ENCODE measurements at places on chromosomes 3 and 15.

DNA sequence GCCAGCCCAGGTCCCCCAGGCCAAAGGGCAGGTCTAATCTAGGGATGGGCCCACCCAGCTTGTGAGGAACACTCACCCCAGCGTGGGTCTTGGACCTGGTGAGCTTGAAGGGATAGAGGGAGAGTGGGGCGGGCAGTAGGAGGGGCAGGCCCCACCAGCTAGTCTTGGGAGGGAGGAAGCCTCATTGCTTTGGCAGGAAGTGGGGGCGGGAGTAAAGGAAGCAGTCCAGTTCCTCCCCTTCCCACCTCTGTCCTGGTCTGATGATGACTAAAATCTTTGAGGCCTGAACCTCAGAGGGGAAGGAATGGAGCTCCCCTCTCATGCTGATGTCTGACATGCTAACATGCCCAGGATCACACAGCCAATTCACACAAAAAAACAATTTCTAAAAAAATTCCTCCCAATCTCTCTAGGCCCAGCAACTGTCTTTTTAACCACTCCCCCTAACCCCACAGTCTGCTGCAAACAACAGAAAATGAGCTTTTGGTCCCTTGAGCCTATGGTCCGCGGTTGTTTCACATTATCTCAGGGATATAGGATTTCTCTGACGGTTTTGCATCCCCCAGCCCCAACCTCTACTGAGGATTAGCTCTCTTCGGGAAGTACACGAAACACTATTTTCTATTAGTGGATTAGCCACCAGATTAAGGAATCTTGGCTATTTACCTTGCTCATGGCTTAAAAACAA, 30.7 kb upstream of the DUSP7 start:
- no peak for DNase-seq

DNA sequence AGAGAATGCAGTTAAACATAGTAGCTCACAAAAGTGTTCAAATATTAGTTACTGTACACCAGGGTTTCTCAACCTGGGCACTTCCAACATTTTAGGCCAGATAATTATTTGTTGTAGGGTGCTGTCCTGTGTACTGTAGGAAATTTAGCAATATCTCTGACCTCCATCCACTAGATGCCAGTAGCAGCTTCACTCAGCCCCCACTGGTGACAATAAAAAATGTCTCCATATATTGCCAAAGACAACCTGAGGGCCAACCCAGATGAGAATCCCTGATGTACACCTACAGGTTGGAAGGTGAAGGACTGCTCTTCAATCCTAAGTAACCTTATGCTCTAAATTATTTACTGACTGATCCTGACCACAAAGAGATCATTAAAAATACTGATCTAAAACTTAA, 32.5 kb downstream of the DCUN1D1 start:
- no peak for DNase-seq

DNA sequence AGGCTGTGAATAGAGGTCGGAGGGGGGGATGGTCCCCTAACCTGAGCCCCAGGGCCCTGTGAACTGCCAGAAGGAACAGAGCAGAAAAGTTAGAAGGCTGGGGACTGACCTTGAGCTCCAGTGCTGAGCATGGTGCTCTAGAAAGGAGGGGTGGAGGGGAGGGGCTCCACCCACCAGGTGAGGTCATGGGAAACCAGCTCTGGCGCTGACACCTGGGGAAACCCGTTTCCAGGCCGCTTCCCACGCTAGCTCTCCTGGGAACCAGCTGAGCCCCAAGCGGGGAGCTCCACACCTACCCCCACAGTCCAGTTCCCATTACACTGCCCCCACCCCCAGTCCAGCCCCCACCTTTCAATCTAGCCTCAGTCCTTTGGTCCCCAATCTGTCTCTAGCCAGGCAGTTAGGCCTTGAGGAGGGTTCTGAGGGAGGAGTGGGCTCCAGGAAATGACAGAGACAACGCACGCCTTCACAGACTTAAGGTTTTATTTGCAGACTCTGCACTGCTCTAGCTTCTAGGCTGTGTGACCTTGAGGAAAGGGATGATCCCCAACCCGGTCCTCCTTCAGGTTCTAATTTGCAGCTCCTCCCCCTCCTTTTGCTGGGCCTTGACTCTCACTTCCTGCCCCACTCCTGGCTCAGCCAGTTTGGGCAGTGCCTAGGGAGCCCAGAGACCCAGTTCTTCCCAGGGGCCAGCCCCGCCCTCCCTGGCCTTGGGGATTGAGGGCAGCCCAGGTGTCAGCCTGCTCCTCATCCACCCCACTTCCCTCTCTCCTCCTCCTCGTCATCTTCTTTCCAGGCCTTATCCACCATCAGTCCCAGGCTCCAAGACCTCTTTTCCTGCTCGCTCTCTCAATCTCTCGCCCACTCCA, 2.1 kb downstream of the RHOV start:
- DNase-seq = no peak

GRCh38 chr3:179608931-179609720, 4.5 kb downstream of the NDUFB5 start:
- no peak for DNase-seq

DNA sequence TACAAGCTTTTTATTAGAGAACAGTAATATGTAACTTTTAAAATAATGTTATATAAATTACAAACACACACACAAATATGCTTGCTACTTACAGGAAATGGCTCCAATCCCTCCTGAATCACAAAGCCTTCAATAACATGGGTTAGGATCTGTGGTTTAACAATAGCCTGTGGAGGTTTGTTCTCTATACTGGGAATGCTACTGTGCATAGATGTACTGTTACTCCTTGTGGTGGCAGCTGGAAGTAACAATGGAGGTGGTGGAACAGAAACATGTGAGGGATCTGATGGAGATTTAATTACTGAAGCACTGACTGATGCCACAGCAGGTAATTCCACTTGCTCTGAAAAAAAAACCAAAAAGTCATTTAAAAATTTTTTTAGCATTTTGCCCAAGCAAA, 64.4 kb downstream of the PHC3 start:
- DNase-seq = no peak

- DNase-seq = no peak
These were observed 118.0 kb downstream of the CHSY1 start for GRCh38 chr15:101133751-101134261.

- DNase-seq = peak; percentile 39
These were observed 7.1 kb downstream of the GUCA1C start for GRCh38 chr3:108946292-108947285.

DNA sequence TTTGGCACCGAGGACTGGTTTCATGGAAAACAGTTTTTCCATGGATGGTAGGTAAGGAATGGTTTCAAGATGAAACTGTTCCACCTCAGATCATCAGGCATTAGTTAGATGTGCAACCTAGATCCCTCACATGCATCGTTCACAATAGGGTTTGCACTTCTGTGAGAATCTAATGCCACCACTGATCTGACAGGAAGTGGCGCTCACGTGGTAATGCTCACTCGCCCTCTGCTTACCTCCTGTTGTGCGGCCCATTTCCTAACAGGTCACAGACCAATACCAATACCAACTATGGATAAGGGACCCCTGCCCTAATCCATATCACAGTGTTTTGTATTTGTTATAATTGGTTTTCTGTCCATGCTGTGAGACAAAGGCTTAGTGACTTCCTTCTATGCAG, 58.9 kb downstream of the SLMAP start:
- no peak for DNase-seq

DNA sequence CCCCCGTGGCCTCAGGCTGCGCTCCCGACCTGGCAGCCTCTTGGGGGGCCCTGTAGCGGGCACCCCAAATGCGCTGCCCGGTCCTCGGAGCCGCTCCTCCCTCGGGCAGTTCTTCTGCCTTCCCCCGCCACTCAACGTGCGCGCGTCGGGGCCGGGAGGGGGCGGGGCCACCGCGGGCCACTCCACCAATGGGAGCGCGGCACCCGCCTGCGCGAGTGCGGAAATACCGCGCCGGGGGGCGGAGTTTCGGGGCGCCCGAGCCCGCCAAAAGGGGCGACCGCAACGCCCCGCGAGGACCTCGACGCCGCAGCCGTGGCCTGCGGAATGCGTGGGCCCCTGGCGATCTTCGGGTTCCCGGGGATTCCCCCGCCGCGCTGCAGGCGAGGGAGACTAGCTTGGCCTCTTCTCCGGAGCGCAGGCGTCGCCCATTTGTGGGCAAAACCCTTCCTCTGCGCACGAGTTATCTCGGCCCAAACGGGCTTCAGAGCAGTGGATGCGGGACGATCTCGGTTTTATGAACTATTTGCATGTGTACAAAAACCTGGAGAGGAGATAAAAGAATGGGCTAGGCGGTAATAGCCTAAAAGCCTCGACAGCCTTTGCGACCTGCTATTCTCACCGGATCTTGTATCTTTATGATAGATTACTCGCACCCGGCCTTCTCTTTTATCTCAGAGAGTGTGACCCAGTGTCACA, at the start of gene TASOR:
Gene TASOR (minus strand): TSS at position 144 of the 696 bp plus-strand sequence. CDS start 259 bp downstream, outside the sequence.
- DNase-seq = peak; percentile 68

DNA sequence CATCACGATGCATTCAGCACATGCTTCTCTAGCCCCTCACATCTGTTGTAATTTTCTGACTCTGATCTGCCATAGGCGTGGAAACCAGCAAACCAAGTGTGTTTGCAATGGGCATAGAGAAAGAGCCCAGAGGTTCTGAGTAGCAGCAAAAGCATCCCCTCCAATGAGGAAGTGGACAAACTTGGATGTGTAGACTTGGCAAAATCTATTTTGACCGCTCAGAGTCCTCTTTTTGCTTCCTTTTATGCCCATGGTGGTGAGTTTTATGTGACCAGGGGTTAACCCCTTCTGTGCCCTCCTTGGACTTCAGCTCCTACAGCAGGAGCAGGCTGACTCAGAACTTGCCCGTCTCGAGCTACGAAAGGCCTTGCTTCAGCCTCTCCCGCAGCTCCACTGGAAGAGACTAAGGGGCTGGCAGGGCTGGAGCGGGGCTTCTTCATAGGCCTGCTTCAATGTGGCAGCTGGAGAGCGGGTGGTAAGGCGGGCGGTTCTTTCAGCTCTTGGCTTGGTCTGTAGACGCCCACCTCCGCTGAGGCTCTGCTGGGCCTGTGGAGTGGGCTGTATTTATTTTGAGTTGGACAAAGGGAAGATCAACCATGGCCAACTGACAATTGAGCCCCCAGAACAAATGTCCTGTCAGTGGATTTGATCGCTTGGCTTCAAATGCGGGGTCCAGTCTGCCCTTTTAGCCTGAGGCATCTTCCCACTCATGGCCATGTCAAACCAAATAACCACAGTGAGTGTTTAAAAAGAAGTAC, 6.5 kb upstream of the ETV5 start:
- no peak for DNase-seq

DNA sequence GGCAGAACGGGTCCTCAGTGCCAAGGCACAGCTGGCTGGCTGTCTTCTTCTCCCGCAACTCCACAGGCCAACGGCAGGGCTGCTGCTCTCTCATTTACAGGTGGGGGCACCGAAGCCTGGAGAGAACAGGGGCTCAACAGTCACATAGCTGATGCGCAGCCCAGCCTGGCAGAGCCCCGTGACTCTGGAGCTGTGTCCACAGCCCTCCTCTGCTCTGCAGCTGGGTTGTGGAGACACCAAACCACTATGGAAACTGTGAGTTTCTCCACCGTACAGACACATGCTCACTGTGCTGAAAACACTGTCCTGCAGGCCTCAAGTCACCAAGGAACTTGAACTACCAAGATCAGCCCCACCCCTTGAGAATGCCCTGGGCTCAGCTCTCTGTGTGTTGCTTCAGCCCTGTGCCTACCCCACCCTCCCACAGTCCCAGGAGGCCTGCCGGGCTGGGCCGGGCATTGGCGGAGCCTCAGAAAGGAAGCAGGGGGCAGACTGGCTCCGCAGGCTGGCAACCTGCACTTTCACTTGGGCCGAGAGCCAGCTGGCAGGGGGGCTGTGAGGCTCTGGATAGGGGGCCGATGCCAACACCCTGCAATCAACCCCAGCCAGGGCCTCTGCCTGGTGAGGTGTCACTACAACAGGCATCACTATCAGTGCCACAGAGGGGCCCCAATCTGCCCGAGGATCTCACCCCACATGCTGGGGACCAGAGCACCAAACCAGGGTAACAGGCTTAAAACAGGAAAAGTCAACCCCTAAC, 113.7 kb upstream of the RPL32 start:
- DNase-seq = no peak

- no peak for DNase-seq
These were observed 30.6 kb upstream of the ADAMTS7 start for GRCh38 chr15:78841891-78842290.

DNA sequence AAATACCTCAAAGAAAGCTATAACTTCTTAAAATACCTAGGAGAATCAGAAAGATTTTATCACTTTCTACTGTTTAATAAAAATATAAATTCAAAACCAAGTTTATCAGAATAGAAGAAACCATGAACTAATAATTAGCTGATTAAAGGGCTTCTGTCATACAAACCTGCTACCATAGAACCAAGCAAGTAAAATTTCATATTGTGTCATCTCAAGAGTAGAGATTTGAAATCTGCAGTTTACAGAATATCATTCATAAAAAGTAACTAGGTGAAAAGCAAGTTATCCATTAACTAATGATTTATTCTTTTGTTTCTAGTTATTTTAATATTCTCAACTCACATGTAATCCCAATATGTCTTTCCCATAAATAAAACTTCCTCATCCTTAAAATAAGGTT, 36.8 kb upstream of the XXYLT1 start:
- no peak for DNase-seq

GRCh38 chr3:25548836-25549235, 115.9 kb downstream of the TOP2B start:
- DNase-seq = no peak

DNA sequence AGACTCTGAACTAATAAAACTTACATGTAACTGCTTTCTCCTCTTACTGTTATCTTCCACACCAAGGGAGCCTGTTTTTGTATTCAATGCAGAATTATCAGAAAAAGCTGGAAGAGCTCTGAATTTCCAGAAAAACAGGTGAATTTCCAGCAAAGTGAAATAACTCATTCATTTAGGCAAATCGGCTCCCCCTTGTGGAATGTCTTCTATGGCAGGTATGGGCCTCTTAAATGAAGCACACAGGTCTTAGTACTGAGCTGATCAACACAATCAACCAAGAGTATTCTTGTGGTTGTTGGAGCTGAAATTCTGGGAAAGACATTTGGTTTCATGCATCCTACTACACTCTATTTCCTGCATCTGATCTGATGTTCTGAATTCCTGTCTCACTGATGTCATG, 31.0 kb upstream of the PTPRG start:
- peak; percentile 3 for DNase-seq

DNA sequence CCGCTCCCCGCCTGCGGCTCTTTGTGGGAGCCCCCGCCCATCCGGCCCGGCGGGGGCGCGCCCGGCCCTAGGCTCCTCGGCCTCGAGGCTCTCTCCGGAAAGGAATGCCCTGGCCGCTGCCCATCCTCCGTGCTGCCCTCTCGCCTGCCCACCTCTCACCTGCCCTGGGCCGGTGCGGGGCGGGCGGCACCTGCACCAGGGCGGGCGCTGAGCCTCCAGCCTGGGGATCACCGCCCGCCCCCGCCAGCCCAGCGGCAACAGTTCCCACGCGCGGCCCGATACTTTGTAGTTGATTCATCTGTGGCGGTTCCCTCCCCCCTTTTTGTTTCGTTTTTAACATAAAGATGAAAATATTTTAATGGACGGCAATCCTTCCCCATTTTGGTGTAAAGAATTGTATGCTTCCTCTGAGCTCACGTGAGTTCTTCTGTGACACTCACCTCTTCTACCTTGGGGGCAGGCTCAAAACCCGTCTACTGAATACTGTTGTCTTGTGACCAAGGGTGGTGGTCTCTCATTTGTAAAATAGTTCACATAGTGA, 1.9 kb downstream of the KLF13 start:
- no peak for DNase-seq

GRCh38 chr3:178808748-178809147, 262.9 kb downstream of the ZMAT3 start:
- no peak for DNase-seq
